AG08396 (cell line): ENCODE measurements at places on chromosomes 16 and 17.

DNA sequence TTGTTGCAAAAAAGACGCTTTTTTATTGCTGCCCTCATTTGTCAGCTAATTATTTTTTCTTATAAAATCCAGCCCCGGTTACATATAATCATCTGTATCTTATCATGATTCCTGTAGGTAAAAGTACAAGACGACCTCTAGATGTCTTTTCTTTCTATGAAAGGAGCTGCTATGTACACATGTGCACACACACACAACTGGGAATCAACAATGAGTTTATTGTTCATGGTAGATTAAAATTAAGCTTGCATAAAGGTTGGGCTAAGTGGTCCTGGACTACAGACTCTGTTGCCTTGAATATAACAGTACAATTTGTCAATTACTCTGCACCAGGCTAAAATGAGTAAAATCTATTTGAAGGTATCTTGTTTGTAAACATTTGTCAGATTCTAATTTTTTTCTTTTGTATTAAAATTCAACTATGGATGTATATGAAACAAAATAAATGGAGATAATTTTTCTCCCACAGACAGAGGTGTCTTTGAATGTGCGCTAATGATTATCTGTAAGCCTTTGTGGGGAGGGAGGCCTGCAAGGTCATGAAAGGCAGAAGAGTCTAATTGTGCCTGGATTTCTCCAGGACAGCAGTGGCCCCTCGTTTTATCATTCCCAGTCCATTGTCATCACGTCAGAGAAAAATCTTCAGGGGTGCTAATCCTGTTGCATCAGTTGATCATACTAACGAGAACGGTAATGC is 13.4 kb downstream of the C17orf58 start:
- DNase-seq: no peak

- DNase-seq: no peak
These were observed at the start of gene DNAI2 for GRCh38 chr17:74274060-74274708. Gene DNAI2, plus strand, starts transcription at chr17:74274234. Its CDS starts 7,584 bp downstream, at chr17:74281818.

GRCh38 chr16:75754141-75754540 is 27.9 kb upstream of the CPHXL start:
- DNase-seq: peak; percentile 20

GRCh38 chr17:34305606-34306005 is 13.6 kb upstream of the CCL8 start:
- DNase-seq: no peak

- DNase-seq: no peak
These were observed 7.5 kb downstream of the NFE2L1 start for GRCh38 chr17:48055531-48056245.

- no peak for DNase-seq
These were observed 29.0 kb upstream of the CHMP6 start for GRCh38 chr17:80962356-80963329.

- no peak for DNase-seq
These were observed 8.4 kb upstream of the GAA start for GRCh38 chr17:80092959-80093358.

- DNase-seq: no peak
These were observed 254.3 kb upstream of the TNRC6C start for GRCh38 chr17:77704048-77704815.

GRCh38 chr17:66555605-66556004 is 253.2 kb downstream of the PRKCA start:
- DNase-seq: no peak

- no peak for DNase-seq
These were observed 265.9 kb downstream of the SOX9 start for GRCh38 chr17:72386619-72387237.

- no peak for DNase-seq
These were observed 581 bp downstream of the CD68 start for GRCh38 chr17:7579834-7580603.

GRCh38 chr16:28078261-28078660 is 14.7 kb upstream of the GSG1L start:
- no peak for DNase-seq

GRCh38 chr17:7548585-7549400 is at the start of gene TNFSF12:
Gene TNFSF12, plus strand, starts transcription at chr17:7549058. Its CDS starts 96 bp downstream, at chr17:7549154.
- peak; percentile 78 for DNase-seq

GRCh38 chr17:1997927-1998742 is 27.0 kb downstream of the RTN4RL1 start:
- peak; percentile 48 for DNase-seq

GRCh38 chr16:21262779-21263639 is 15.1 kb downstream of the CRYM start:
- DNase-seq: no peak

DNA sequence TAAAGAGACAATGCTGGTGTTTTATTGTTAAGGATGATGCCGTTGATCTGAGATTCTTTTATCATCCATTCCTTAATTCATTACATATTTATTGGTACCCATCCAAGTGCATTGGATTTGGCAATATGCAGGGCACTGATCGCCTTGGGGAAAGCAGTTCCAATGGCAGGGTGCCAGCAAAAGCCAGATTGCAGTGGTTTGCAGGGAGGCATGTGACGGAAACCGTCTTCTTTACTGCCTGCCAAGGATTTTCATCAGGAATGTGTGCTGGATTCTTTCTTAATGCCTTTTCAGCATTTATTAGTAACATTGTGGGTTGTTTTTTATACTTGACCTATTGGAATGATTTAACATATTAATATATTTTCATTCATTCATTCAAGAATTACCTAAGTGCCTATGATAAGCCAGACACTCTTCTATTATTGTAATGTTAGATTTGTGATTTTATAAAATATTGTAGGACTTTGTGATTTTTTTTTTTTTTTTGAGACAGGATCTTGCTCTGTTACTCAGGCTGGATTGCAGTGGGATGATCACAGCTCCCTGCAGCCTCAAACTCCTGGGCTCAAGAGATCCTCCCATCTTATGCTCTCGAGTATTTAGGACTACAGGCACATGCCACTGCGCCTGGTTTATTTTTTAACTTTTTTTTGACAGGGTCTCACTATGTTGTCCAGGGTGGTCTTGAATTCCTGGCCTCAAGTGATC is 93.4 kb upstream of the TNRC6A start:
- DNase-seq: peak; percentile 87

- DNase-seq: no peak
These were observed 696 bp downstream of the C17orf99 start for GRCh38 chr17:78146881-78147280.

- DNase-seq: no peak
These were observed 24.9 kb upstream of the MYH2 start for GRCh38 chr17:10574324-10574723.

- DNase-seq: no peak
These were observed 7.2 kb upstream of the CACNG4 start for GRCh38 chr17:66957343-66957742.

DNA sequence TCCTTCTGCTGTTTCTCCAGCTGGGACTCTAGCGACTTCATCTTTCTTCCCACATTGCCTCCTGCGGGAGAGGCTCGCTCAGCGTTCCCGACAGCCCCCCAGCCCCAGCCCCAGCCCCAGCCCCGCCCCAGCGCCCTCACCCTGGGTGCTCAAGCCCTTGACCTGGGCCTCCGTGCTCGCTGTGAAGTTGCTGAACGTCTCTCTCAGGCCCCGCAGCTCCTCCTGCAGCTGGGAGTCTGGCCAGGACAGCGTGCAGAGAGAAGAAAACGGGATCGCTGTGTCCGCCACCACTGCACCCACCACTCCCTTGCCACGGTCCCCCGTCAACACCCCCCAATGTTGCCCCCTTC is 2.4 kb downstream of the ASGR1 start:
- DNase-seq: no peak
